ENCODE measurements at places on chromosomes 2 and 18.

- DNase-seq: no peak
Observed at GRCh38 chr18:73656691-73657090, 490.9 kb downstream of the FBXO15 start.

GRCh38 chr2:175807031-175807873 lies 194.8 kb downstream of the LNPK start:
- no peak for DNase-seq

GRCh38 chr2:99998651-99999320 lies 143.6 kb downstream of the AFF3 start:
- DNase-seq: no peak

DNA sequence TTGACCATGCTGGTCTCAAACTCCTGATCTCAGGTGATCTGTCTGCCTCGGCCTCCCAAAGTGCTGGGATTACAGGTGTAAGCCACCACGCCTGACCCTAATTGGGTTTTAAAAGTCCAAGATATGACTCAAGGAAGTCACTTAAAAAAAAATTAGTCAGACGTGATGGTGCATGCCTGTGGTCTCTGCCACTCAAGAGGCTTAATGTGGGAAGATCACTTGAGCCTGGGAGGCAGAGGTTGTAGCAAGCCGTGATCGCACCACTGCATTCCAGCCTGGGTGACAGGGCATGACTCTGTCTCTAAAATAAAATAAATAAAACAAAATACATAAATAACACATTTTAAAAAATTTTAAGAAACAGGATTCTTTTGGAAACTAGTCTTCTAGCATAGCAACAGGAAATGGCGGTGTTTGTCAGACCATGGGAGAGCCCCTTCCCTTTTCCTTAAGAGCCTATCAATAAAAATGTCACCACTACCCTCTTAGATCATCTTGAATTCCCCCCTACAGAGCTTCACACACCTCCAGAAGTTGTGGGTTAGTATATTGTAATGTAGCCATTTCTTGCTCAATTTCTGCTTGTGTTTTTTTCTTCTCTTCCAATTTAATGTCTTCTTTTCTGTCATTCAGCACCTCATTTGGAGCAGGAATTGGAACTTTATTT lies 20.1 kb downstream of the SFT2D3 start:
- no peak for DNase-seq

DNA sequence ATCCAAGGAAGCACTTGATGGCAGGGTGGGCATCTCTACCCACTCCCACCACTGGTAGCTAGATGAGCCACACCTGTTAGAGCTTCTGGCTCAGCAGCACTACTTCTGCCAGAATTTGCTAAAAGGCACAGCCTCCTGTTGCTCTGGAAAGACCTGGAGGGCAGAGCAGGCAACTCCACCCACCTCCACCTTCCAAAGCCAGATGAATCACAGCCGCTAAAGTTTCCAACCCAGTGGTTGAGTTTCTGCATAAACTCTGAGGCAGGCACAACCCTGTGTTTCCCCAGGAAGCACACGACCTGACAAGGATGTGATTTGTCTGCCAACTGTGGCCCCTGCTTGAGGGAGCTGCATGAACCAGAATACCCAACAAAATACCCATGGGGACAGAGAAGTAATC lies 111.6 kb upstream of the GCFC2 start:
- no peak for DNase-seq

GRCh38 chr2:183349091-183349490 lies 224.8 kb downstream of the NUP35 start:
- DNase-seq: no peak

DNA sequence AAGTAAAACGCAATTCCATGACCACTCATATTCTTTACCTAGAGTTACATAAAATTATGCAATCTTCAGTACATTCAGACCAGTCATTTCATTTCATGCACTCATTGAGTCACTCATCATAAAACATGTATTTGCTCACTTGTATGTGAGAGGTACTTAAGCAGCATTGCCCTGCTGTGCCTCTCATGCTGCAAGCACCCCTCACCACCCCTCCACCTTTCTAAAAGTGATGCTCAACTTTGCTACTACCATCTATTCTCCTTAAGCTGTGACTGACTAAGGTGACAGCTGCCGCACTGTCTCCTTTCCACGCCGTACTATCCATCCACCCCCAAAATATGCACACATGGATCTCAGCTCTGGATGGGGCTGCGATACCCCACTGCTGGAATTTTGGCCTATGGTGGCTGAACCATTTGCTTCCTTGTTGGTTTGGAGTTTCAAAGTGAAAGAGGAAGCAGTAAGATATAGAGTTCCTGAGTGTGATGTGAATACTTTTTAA lies 7.2 kb downstream of the ARHGAP25 start:
- no peak for DNase-seq

Data from non-pigmented ciliary epithelial cell (primary cell).